ENCODE measurements at places on chromosomes 2 and 18.

DNA sequence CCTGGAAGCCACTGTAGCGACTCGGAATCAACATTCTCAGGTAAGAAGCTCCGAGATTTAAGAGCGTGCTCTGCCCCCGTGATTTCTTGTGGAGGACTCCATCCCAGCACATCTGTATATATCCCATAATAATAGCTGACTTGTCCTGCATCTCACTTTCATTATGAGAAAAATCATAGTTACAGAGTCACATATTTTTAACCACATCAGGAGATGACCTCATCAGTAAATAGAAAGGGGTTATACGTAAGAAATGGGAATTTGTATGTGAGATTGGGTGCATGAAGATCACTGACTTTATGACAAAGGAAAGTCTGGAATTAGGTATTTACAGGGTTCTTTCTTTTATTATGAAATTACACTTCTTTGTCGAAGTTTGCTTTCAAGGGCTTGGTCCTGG lies 16.4 kb upstream of the TMEM18 start:
- no peak for DNase-seq

DNA sequence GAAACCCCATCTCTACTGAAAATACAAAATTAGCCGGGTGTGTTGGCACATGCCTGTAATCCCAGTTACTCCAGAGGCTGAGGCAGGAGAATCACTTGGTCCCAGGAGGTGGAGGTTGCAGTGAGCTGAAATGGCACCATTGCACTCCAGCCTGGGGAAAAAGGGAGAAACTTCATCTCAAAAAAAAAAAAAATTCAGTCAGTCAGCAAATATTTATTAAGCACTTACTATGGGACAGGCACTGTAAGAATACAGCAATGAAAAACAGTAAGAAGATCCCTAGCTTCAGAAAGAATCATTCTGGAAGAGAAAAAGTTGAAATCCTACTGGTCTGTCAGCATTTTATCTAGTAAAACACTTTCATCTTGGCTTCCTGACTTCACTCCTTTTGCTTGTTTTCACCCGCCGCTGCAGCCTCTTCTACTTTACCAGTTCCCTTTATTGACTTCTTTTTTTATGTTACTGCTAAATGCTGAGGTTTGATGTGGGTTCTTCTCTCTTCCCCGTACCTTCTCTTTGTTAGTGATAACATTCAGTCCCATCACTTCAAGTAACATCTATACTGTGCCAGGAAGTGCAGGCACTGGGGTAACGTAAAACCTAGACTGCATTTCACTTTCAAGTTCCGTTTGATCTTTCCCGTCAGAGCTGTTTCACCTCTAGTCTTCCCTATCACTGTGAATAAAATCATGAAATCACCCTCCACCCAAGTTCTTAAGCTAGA lies 10.8 kb upstream of the TAF4B start:
- no peak for DNase-seq

- no peak for DNase-seq
These were observed 56.6 kb upstream of the PPM1B start for GRCh38 chr2:44112096-44112495.

GRCh38 chr18:48027401-48027963 lies 97.0 kb upstream of the SMAD2 start:
- DNase-seq: no peak

GRCh38 chr2:101306410-101306809 lies 2.1 kb downstream of the RNF149 start:
- DNase-seq: no peak

DNA sequence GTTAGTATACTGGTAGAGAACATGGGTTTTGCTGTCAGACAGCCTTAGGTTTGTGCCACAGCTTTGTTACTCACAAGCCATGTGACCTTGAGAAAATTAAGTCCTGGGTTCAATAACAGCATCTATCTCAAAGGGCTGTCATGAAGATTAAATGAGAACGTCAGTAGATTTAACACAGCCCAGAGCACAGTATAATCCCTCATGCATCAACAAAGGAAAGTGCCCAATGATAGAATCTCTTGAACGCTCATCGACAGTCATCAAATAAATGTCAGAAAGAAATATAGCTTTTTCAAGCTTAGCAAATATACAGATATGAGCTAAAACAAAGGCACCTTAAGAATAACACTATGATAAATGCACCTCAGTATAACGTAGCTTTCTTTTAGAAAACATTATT lies 22.3 kb downstream of the CUL3 start:
- DNase-seq: no peak

GRCh38 chr18:55743736-55744135 lies 155.7 kb upstream of the TCF4 start:
- no peak for DNase-seq

All from posterior cingulate gyrus (tissue), 11 donors.